ENCODE measurements at places on chromosomes 16 and 17. TPM values are rescaled to one million over a fixed set of nuclear protein-coding genes. Genes with fewer than 3 reads are reported as not detected.

The CRYM gene
- not detected for polyA plus RNA-seq

The KIAA0513 gene
- 7.9 TPM for polyA plus RNA-seq

The RAB26 gene
- 0.66 TPM for polyA plus RNA-seq

The IQCK gene
- 3.5 TPM for polyA plus RNA-seq

The PLCG2 gene
- 0.07 TPM for polyA plus RNA-seq

The KCNH4 gene
- polyA plus RNA-seq: 0.07 TPM

The PRKCB gene
- 32.4 TPM for polyA plus RNA-seq

The RND2 gene
- polyA plus RNA-seq: 0.33 TPM

The C17orf67 gene
- 1.1 TPM for polyA plus RNA-seq

The DOC2A gene
- polyA plus RNA-seq: not detected

The C16orf46 gene
- polyA plus RNA-seq: 0.28 TPM

The RCVRN gene
- polyA plus RNA-seq: not detected

The KLHL10 gene
- not detected for polyA plus RNA-seq

The EVI2B gene
- 84.4 TPM for polyA plus RNA-seq

The FAM171A2 gene
- 0.16 TPM for polyA plus RNA-seq

The NFAT5 gene
- 7.9 TPM for polyA plus RNA-seq

The ZG16B gene
- polyA plus RNA-seq: not detected

The PYCARD gene
- polyA plus RNA-seq: 41.0 TPM

The ADAP2 gene
- polyA plus RNA-seq: not detected

The PIPOX gene
- 0.27 TPM for polyA plus RNA-seq

The MYADML2 gene
- not detected for polyA plus RNA-seq

The KRT12 gene
- polyA plus RNA-seq: not detected

The CES1 gene
- polyA plus RNA-seq: not detected

The EFCAB5 gene
- polyA plus RNA-seq: 0.25 TPM

The KRTAP9-9 gene
- not detected for polyA plus RNA-seq

The PMP22 gene
- not detected for polyA plus RNA-seq

The CTF1 gene
- not detected for polyA plus RNA-seq

The SMIM5 gene
- 0.06 TPM for polyA plus RNA-seq

The GLIS2 gene
- not detected for polyA plus RNA-seq

The SLC22A31 gene
- polyA plus RNA-seq: 0.33 TPM

The ASGR2 gene
- not detected for polyA plus RNA-seq

The MMP28 gene
- 33.1 TPM for polyA plus RNA-seq

The CSH1 gene
- not detected for polyA plus RNA-seq

The ATP1B2 gene
- polyA plus RNA-seq: not detected

The GDPD3 gene
- polyA plus RNA-seq: not detected

The CLEC18B gene
- not detected for polyA plus RNA-seq

The SMTNL2 gene
- not detected for polyA plus RNA-seq

The BAIAP2 gene
- polyA plus RNA-seq: 3.2 TPM

The PRCD gene
- polyA plus RNA-seq: not detected

The RUSF1 gene
- 22.8 TPM for polyA plus RNA-seq

The ALOXE3 gene
- polyA plus RNA-seq: 1.6 TPM

The GJD3 gene
- not detected for polyA plus RNA-seq

The EPX gene
- polyA plus RNA-seq: not detected

The KRTAP16-1 gene
- 0.19 TPM for polyA plus RNA-seq

The GSG1L2 gene
- not detected for polyA plus RNA-seq

The TLE7 gene
- not detected for polyA plus RNA-seq

The MTSS2 gene
- polyA plus RNA-seq: not detected

The NGFR gene
- polyA plus RNA-seq: not detected

The DHRS7C gene
- not detected for polyA plus RNA-seq

The SAMD14 gene
- polyA plus RNA-seq: not detected

The ALDH3A1 gene
- polyA plus RNA-seq: not detected

The NRN1L gene
- not detected for polyA plus RNA-seq

Data from naive thymus-derived CD4-positive, alpha-beta T cell (primary cell).